ENCODE measurements at places on chromosomes 11 and 22.

- no peak for DNase-seq
Measured at GRCh38 chr11:127193950-127194349, 193.4 kb upstream of the KIRREL3 start.

- DNase-seq: no peak
Measured at GRCh38 chr11:70736461-70736860, 338.1 kb downstream of the CTTN start.

DNA sequence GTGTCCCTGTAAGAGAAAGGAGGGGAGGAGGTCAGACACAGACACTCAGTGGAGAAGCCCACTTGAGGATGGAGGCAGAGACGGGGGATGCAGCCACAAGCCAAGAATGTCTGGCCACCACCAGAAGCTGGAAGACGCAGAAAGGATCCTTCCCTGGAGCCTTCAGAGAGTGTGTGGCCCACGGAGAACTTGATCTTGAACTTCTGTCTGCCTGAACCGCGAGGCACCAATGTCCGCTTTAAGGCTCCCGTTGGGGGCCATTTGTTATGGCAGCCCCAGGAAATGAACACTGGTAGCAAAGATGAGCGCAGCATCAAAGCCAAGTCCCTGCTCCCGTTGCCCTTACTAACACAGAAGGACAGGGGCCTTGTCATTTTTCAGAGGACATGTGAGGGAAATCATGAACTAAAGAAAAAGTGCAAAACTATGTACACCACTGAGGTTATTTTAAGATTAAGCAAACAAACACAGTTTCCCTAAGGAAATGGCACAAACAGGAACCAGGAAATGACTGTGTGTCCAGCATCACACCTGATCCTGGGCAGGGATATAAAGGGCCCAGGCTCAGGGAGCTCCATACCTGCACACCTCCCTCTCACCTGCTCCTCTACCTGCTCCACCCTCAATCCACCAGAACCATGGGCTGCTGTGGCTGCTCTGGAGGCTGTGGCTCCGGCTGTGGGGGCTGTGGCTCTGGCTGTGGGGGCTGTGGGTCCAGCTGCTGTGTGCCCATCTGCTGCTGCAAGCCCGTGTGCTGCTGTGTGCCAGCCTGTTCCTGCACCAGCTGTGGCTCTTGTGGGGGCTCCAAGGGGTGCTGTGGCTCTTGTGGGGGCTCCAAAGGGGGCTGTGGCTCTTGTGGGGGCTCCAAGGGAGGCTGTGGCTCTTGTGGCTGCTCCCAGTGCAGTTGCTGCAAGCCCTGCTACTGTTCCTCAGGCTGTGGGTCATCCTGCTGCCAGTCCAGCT, at the start of gene KRTAP5-6:
KRTAP5-6 (plus strand) TSS at position 588 of the 963 bp plus-strand sequence; CDS start at position 639, 51 bp downstream.
- no peak for DNase-seq

DNA sequence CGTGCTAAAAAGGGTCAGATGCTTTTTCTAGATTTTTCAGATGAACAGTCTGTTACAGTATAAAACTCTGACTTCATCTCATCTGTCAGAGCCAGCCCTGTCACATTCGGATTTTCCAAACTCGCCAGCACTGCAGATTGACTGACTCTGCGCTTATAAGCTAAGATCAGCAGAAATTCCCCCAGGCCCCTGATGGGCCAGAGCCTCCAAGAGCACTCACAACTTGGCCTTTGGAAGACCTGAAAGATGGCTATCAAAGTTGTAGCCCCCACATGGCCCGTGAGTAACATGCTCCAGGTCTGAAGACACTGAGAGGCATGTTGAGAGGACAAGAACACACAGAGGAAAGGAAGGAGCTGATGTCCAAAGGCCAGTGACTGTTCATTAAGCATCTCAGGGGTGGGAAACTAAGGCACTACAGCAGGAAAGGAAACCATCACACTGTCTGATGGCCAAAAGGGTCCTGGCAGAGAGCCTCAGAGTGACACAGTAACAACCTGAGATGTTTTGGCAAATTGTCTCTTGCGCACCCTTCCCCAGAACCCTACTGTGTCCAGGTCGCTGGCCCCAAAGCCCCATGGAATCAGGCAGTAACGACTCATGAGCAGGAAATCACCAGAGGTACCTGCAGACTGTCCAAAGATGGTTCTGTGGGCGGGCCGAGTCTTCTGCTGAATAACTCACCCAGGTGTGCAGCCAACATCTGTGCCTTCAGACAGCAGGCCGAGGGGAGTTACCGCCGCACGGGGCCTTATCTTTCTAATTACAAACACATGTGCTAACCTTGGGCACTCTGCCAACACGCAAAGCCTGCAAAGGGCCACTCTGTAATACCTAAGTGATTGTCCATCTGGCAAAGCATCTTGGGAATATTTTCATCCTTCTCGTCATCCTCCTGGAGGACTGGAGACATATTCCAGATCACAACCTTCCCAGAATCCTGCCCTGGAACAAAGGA, 23.6 kb downstream of the HIRA start:
- DNase-seq: no peak

DNA sequence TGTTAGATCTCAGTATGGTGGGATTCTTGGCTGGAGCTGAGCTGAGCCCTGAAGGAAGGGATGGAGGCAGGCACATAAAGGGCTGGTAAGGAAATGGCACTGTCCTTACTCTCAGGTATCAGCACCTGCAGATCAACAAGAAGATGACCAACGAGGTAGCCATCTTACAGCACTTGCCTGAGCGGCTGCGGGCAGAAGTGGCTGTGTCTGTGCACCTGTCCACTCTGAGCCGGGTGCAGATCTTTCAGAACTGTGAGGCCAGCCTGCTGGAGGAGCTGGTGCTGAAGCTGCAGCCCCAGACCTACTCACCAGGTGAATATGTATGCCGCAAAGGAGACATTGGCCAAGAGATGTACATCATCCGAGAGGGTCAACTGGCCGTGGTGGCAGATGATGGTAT, 2.4 kb downstream of the CNGA4 start:
- DNase-seq: no peak

GRCh38 chr11:112355726-112356125, 95.1 kb upstream of the PLET1 start:
- DNase-seq: no peak

DNA sequence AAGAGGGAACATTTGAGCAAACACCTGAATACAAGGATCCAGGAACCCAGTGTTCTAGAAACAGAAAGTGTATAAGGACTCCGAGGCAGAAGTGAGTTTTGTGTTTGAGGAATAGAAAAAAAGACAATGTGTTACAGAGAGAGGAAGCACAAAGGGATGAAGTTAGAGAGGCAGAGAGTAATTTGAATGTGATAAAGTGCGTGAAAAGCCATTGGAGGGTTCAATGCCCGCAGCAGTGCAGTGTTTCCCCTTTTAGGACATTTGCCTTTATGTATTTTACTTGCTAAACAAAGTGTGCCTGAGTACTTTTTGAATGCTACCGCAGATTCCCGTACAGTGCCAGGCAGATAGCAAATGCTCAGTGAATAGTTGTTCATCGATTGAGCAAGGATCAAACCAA, 508.5 kb downstream of the RAB38 start:
- no peak for DNase-seq

DNA sequence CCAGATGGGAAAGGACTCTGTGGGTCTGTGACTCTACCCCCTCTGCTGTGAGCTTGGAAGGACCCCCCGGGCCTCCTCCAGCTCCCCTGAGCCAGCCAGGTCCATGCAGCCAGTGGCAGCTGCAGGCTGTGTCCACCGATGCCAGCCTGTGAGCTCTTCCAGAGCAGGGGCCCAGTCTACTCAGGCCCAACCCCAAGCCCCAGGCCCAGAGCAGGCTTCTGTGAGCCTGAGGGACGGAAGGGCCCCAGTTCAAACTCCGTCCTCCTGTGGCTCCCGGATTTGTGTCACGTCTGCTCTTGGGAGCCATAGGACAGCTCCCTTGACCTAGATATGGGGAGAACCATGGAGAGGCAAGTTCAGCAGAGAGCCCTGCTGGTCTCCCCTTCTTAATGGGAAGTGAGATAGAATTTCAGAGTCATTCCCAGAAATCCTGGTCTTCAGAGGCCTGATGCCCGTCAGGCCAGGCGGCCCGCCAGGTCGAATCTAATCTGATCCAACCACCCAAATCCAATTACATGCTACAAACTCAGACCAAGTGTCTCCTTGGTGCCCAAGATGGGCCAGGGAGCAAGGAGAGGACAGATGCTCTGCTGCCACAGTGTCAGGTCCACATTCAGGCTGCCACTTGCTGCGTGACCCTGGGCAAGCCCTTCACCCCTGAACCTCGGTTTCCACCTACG, 75.1 kb downstream of the SCUBE1 start:
- DNase-seq: no peak

GRCh38 chr11:35619855-35620640, 1.8 kb downstream of the FJX1 start:
- DNase-seq: peak; percentile 44
